ENCODE measurements at places on chromosomes 7 and 10. TPM values are rescaled to one million over a fixed set of nuclear protein-coding genes. Genes with fewer than 3 reads are reported as not detected.

The C10orf62 gene
- total RNA-seq: not detected

The RAB18 gene
- 32.7 TPM for total RNA-seq

The LRRD1 gene
- total RNA-seq: not detected

The VSTM4 gene
- total RNA-seq: not detected

The AGR2 gene
- total RNA-seq: not detected

The SKIDA1 gene
- total RNA-seq: 1.9 TPM

The ITGA8 gene
- total RNA-seq: 0.25 TPM

The UCN3 gene
- not detected for total RNA-seq

The DLX5 gene
- 0.98 TPM for total RNA-seq

Measured in M059J (cell line).